ENCODE measurements at places on chromosomes 7 and 10.

- no peak for DNase-seq
Observed at GRCh38 chr10:78082636-78083035, 49.0 kb downstream of the RPS24 start.

- DNase-seq, result no peak
Observed at GRCh38 chr10:124180044-124180745, 86.8 kb upstream of the CHST15 start.

GRCh38 chr10:75261813-75262705 lies 26.3 kb upstream of the COMTD1 start:
- DNase-seq, result no peak

DNA sequence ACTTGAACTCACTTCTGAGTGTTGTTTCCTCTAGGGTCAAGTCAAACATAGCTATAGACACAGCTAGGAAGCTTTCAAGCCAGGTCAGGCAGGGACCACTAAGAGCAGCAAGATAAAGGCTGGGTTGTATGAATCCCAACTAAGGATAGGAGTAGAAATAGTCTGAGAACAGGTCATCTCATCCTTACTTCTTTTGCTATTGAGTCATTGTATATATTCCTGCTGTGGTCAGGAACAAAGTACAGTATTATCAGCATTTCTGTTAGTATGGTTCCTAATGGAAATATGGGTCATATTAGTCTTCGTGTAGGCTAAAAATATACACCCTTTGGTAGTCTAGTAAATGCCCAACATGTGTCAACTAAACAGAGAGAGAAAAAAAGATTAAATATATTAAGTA lies 145.3 kb downstream of the BTAF1 start:
- no peak for DNase-seq

DNA sequence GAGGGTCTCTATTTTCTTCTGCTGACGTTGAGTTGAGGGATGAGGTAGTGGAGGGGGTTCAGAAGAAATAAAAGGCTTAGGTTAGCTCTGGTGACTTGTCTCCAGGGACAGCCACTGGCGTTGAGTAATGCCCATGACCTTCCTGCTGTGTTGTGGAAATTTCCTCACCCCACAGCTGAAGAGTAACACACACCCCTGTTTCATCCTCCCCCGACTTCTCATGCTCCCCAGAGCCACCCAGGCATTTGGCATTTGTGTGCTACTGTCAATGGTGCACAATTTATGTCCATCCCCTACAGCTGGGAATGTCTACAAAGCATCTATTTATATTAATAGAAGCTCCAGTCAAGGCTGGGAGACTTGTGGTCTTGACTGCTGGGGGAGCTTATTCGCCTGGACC lies 4.7 kb upstream of the TMEM72 start:
- no peak for DNase-seq

- DNase-seq, result no peak
Observed at GRCh38 chr10:50550291-50550839, 73.4 kb downstream of the SGMS1 start.

DNA sequence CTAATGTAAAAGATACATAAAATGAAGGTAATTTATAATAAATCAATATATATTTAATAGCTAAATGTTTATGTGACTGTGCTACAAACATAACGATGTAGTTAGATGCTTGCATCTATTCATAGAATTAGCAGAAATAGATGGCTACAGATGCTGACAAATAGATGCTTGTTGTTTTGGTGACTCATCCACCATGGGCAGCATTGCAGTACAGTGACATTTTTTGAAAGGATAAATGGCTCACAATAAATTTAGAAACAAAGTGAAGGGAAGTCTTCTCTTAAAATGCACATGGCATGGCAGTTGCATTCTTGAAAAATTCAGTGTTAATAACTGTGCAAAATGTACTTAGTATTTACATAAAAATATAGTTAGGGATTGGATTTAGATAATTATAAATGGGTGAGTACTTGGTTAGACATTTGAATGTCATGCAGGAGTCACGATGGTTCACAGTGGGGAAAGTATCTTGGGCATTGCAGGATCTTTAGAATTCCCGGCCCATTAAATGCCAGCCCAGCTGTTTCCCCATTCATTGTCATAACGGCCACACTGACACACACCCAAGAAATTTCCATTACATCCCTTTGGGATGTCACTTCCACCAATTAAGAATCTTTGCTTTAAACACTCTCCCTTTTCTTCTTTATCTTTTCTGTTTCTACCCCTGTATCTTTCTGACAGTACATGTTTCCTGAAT lies 564.1 kb downstream of the ATRNL1 start:
- no peak for DNase-seq

GRCh38 chr10:114070710-114071109 lies 27.0 kb downstream of the ADRB1 start:
- DNase-seq, result peak; percentile 85

- DNase-seq, result no peak
Observed at GRCh38 chr10:60035984-60036383, 129.6 kb upstream of the CCDC6 start.

DNA sequence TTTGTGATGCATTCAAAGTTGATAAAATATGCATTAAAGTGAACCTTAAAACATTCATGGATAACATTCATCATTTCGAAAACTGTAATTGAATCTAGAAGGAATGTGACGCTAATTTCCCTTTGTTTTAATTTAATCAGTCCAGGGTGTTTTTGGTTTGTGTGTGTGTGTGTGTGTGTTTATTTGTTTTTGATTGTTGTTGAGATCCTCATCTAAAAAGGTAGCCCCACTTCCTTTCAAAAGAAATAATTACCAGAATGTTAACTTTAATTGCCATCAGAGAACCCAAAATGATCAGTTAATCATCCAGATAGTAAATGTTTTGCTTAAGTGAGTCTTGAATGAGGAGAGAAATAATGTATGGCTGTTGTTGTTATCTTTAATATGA lies 74.5 kb upstream of the PTPRZ1 start:
- no peak for DNase-seq

DNA sequence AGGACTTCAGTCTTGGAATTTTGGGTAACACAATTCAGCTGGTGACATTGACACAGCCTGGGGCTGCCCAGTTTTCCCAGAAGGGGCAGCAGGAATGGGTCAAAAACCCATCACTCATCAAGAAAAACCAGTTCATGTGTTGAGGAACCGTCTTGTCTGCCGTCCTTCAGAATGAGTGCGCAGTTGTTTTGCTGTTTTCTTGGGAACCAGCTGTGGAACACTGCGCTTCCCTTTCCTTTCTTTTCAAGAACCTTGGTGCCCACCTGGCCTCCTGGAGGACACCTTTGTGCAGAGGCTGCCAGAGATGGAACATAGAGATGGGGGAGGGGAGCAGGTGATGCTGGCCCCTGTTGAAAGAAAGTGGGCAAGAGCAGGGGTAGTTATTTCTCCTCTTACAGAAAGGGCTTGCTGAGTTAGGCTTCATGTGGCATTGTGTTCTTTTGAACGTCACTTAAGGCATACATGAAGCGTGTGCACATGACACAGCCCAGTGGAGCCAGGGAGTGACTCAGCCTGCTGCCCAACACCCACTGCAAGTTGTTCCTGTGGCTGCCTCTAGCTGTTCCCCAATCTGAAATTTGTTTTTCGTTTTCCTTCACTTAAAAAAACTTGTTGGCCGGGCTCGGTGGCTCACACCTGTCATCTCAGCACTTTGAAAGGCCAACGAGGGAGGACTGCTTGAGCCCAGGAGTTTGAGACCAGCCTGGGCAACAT lies 87.4 kb upstream of the TNS3 start:
- peak; percentile 85 for DNase-seq

DNA sequence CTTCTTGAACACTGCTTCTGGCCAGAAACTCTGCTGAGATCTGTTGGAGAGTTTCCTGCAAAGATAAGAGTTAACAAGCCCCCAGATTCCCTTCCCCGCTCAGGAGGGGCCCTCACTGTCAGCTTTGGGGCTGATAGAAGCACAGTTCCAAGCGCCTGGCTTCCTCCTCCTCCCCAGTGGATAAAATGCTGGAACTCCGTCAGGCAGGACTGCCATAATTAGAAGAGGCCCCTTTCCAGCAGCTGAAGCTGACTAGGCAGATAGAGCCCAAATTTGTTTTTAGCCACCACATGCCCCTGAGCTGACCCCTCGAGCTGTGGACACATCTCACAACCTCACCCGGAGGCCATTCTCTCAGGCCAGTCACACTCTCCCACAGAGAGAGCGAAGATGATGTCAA lies 89.4 kb downstream of the TBXAS1 start:
- DNase-seq, result no peak

DNA sequence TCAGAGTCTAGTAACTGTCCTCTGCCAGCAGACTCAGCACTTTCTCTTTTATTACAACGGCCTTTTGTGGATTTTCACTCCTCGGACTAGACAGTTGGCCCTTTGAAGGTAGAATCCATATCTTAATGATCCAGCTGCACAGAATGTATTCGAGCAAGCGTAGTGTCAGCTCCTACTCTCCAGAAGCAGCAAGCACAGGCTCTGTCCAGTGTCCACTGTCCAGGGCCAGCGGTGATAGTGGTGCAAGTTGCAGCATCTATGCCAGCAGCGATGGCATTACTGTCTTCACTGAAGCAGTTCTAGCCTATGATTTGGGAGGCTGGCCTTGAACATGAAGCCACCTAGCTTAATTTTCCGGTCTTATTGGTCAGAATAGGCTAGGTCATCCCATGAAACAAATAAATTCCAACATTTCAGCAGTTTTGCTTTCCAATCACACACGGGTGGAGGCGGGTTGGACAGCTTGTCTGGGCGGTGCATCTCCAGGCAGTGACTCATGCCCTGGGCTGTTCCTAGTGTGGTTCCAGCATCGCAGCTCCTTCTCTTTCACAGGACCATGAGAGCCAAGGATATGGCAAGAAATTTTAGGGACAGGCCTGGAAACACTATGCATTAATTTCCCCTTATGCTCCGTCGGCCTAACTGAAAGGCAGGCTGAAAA lies 108.6 kb upstream of the KCNMA1 start:
- no peak for DNase-seq

GRCh38 chr10:83801983-83802382 lies 337.3 kb upstream of the GHITM start:
- DNase-seq, result no peak

DNA sequence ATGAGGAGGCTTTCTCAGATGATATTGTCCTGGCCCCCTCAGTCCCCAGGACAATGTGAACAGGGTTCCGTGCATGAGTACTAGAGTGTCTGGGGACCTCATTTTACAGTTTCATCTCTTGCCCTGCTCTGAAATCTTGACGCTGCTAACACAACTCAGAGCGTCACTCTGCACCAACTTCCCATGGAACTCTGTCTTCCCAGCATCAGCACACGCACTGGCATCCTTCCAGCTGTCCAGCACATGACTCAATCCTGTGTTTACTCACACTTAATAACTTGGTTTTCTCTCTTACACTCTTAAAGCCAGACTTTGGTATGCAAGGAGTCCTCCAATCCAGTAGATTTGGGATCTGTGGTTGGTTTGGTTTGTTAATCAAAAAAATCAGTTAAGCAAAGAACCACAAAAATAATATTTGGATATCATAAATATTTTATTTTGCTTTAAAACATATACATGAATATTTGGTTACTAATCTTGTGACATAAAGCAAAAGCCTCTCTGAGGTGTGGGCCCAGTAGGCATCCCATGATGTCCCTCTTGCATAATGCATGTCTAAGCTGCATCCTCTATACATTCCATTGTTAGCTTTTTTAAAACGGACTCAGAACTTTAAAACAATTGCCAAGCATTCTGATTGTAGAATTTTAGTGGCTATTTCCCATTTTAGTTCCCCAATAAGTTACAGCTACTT lies 131.0 kb downstream of the CXCL12 start:
- no peak for DNase-seq

GRCh38 chr10:85175635-85176034 lies 847.2 kb downstream of the CCSER2 start:
- no peak for DNase-seq

DNA sequence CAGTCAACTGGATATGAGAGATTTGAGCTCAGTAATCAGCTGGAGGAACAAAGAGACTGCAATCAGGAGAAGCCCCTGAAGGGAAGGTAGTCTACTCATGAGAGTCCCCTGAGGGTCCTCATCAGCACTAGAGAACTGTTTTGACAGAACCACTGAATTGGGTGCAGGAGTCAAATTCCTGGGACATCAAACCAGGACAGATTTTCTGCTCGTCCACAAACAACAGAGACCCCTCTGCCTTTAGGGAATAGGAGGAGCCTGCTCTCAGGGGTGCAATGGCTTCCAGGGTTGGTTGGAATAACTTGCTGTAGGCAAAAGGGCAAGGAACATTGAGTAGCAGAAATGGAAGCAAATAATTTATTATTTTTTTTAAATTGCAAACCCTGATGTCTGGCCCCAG lies 21.9 kb upstream of the NEUROD6 start:
- no peak for DNase-seq

- DNase-seq, result no peak
Observed at GRCh38 chr7:155257482-155258225, 40.0 kb upstream of the INSIG1 start.

- DNase-seq, result no peak
Observed at GRCh38 chr7:120794106-120794729, 63.7 kb downstream of the TSPAN12 start.

GRCh38 chr10:17673471-17674061 lies 29.6 kb downstream of the STAM start:
- no peak for DNase-seq

DNA sequence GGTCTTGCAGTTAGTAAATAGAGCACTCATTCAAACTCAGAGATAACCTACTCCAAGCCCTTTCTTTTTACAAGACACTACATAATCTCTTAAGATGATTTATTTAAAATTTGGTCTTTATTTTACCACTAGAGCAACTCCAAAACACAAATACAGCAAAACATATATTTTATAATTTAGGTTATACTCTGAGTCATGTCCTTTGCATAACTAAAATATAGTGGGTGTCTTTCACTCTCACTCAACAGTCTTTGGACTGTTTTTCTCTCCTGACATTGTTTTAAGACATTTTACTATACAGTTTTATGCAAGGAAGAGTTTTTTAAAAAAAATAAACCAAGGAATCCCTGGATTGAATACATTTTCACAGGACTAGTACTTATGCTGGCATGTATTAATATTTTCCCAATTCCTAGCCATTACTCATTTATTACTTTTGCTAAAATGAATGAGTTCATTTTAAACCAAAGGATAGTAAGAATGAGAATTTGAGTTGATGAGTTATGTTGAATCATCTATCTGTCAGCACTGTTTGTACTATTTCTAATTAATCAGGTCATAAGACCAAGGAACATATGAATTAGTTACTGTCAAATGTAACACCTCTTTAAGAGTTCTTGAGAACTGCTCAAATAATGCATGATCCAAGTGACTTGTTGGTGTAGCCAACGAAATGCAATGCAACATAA lies 303.1 kb upstream of the FZD1 start:
- DNase-seq, result no peak

GRCh38 chr7:134561-135256 lies 57.7 kb upstream of the FAM20C start:
- DNase-seq, result no peak

- no peak for DNase-seq
Observed at GRCh38 chr10:18647945-18648344, 3.4 kb downstream of the NSUN6 start.
